ENCODE measurements at places on chromosomes 3 and 15.

DNA sequence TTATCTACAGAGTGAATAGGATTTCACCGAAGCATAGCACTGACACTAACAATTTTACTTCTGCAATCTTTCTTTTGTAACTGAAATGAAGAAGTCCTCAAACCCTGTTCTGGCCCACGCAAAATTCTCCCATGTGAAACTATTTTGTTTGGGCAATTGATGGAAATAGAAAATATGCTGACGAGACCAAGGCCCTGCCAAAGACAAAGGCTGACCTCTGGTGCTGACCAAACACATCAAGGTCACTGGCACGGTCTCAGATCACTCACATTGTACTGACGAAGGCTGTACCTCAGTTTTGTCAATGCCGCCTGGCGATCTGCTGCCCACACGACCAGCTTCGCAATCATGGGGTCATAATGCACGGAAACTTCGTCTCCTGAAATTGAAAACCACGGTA lies 58.4 kb upstream of the DCUN1D1 start:
- H3K4me1 ChIP-seq, result peaks cover 4% of the 10 kb centered on the region
- H3K4me3 ChIP-seq, result no peak overlapping the region
- DNase-seq, result no peak
- peaks cover 24% of the 10 kb centered on the region for H3K36me3 ChIP-seq
- no peaks in the 10 kb centered on the region for H3K27me3 ChIP-seq

- no peak for DNase-seq
- peaks cover 7% of the 10 kb centered on the region for H3K4me1 ChIP-seq
- no peak overlapping the region for H3K4me3 ChIP-seq
- peaks cover 3% of the 10 kb centered on the region for H3K27me3 ChIP-seq
- H3K27ac ChIP-seq, result no peak overlapping the region
Observed at GRCh38 chr3:52036829-52037228, 19.5 kb downstream of the DUSP7 start.

GRCh38 chr3:177752831-177753230 lies 555.5 kb upstream of the TBL1XR1 start:
- DNase-seq, result no peak
- peaks cover 2% of the 10 kb centered on the region for H3K27me3 ChIP-seq
- no peaks in the 10 kb centered on the region for H3K36me3 ChIP-seq
- H3K27ac ChIP-seq, result no peak overlapping the region

GRCh38 chr3:187804745-187805121 lies 59.5 kb upstream of the BCL6 start:
- H3K36me3 ChIP-seq, result no peaks in the 10 kb centered on the region
- no peak overlapping the region for H3K4me3 ChIP-seq
- no peaks in the 10 kb centered on the region for H3K4me1 ChIP-seq
- no peak for DNase-seq

DNA sequence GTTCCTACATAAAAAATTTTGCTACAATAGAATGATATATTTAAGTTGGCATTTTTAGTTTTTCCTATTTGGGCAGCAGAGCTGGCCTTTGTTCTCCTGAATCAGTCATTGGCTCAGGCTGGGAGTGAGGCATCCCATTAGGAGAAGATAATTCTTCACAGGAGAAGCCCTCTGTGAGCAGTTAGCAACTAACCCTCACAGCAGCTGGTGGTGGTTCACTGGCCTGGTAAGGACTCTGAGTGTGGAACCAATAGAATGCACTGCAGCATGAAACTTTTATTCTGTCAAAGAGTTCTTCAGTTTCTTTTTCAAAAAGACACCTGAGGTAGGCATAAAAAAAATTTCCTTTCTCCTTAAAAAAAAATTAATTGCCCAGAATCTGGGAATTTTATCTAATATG lies 562.6 kb downstream of the ZNF385D start:
- peaks cover 1% of the 10 kb centered on the region for H3K27me3 ChIP-seq
- no peaks in the 10 kb centered on the region for H3K36me3 ChIP-seq
- DNase-seq, result no peak
- no peak overlapping the region for H3K27ac ChIP-seq
- no peaks in the 10 kb centered on the region for H3K4me1 ChIP-seq
- no peak overlapping the region for H3K4me3 ChIP-seq

GRCh38 chr3:184289426-184289938 lies 9.6 kb upstream of the PSMD2 start:
- H3K4me1 ChIP-seq, result peaks cover 6% of the 10 kb centered on the region
- DNase-seq, result peak; percentile 71
- H3K27ac ChIP-seq, result no peak overlapping the region
- H3K4me3 ChIP-seq, result no peak overlapping the region
- no peaks in the 10 kb centered on the region for H3K36me3 ChIP-seq

DNA sequence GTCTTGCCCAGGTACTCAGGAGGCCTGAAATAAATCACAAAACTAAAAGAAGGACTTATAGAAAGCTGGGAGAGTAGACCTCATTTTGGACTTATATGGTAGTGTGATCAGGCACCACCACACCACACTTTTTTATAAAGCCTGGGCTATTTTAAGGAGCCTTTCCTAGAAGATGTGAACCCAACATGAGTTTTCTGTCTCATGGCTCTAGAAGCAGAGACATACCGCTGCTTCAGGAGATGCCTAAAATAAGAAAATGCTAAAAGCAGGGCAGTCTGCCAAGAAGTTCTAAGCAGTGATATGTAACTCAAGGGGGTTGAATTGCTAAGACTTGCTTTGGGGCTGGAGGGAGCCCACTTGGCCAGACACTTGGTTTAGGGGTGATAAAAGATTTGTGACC lies 49.6 kb downstream of the SUMF1 start:
- H3K27ac ChIP-seq, result no peak overlapping the region
- H3K4me3 ChIP-seq, result no peak overlapping the region
- no peaks in the 10 kb centered on the region for H3K36me3 ChIP-seq

DNA sequence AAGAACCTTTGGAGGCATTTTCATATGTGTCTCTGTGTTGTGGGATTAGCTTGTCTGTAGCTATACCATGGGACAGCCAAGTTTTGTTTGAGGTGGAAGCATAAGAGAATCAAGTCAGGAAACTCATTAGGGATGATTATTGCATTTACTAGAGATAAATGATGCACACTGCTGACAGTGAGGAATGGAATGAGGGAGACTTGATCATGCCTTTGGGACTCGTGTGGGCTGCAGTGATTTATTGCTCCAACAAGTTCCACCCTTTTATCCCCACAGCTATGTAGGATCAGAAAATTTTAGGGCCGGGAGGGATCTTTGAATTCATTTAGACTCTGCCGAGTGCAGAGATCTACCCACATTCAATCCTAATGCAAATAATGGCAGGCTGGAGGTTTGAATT lies 16.3 kb downstream of the ZNF385D start:
- no peak overlapping the region for H3K27ac ChIP-seq
- H3K4me1 ChIP-seq, result no peaks in the 10 kb centered on the region
- H3K36me3 ChIP-seq, result no peaks in the 10 kb centered on the region
- DNase-seq, result no peak
- H3K4me3 ChIP-seq, result no peak overlapping the region
- peaks cover 1% of the 10 kb centered on the region for H3K27me3 ChIP-seq

DNA sequence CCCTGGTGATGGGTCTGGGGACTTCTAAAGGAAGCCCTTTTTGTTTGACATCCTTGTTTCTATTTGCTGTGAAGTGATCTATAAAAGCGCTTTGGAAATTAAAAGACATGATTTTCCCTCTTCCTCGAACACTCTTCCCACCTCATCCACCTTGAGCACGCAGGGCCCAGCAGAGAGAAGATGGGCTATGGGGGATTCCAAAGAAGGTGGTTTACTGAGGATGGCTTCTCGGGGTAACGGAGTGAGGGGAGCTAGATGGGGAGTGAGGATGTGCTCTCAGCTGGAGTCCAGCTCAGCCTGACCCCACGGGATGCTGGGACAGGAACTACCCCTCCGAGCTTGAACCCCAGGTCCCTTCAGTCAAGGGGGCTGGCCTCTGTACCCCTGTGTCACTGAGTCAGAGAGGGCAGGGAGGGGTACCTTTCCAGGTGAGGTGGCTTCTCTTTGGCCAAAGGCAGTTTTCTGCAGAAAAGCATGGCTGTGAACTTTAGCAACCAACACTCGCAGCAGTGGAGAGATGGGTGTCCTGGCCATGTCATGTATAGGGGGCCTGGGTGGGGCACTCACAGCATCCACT lies 180.7 kb upstream of the SMAD3 start:
- H3K4me3 ChIP-seq, result no peak overlapping the region
- H3K36me3 ChIP-seq, result peaks cover 12% of the 10 kb centered on the region
- H3K27ac ChIP-seq, result no peak overlapping the region
- peaks cover 4% of the 10 kb centered on the region for H3K27me3 ChIP-seq
- H3K4me1 ChIP-seq, result peaks cover 5% of the 10 kb centered on the region
- DNase-seq, result no peak

DNA sequence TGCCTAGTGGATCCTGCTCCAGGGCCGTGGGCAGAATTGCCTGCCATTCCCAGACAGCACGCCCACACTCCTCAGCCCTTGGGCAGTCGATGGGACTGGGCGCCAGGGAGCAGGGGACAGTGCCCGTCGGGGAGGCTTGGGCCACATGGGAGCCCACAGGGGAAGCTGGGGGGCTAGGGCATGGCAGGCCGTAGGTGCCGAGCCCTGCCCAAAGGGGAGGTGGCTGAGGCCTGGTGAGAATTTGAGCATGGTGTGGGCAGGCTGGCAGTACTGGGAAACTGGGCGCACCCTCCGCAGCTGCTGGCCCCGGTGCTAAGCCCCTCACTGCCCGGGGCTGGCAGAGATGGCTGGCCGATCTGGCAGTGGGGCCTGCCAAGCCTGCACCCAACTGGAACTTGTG lies 1225.9 kb upstream of the EPHA6 start:
- DNase-seq, result no peak
- H3K4me1 ChIP-seq, result no peaks in the 10 kb centered on the region
- peaks cover 2% of the 10 kb centered on the region for H3K27me3 ChIP-seq
- no peaks in the 10 kb centered on the region for H3K36me3 ChIP-seq

- peaks cover 11% of the 10 kb centered on the region for H3K4me1 ChIP-seq
- DNase-seq, result no peak
- no peaks in the 10 kb centered on the region for H3K36me3 ChIP-seq
Observed at GRCh38 chr3:138440596-138440995, 6.2 kb downstream of the ESYT3 start.

- peaks cover 8% of the 10 kb centered on the region for H3K4me1 ChIP-seq
- H3K4me3 ChIP-seq, result no peak overlapping the region
- H3K27me3 ChIP-seq, result peaks cover 1% of the 10 kb centered on the region
- no peak overlapping the region for H3K27ac ChIP-seq
- DNase-seq, result no peak
Observed at GRCh38 chr3:40718681-40719080, 193.9 kb downstream of the ZNF621 start.

- H3K4me1 ChIP-seq, result no peaks in the 10 kb centered on the region
- no peak overlapping the region for H3K4me3 ChIP-seq
- H3K27me3 ChIP-seq, result no peaks in the 10 kb centered on the region
- H3K36me3 ChIP-seq, result no peaks in the 10 kb centered on the region
- DNase-seq, result no peak
Observed at GRCh38 chr15:40192942-40193341, 32.1 kb downstream of the BUB1B start.

GRCh38 chr15:63712828-63713520 lies 115.8 kb downstream of the FBXL22 start:
- peaks cover 12% of the 10 kb centered on the region for H3K36me3 ChIP-seq
- H3K4me3 ChIP-seq, result peak overlapping the region; percentile 53
- no peak overlapping the region for H3K27ac ChIP-seq

GRCh38 chr3:52176951-52177700 lies 20.8 kb upstream of the ALAS1 start:
- H3K36me3 ChIP-seq, result no peaks in the 10 kb centered on the region
- peaks cover 5% of the 10 kb centered on the region for H3K27me3 ChIP-seq
- no peak overlapping the region for H3K27ac ChIP-seq
- peak overlapping the region; percentile 68 for H3K4me3 ChIP-seq
- no peak for DNase-seq

GRCh38 chr15:75063338-75063737 lies 39.9 kb downstream of the PPCDC start:
- DNase-seq, result no peak
- H3K4me1 ChIP-seq, result peaks cover 17% of the 10 kb centered on the region
- no peak overlapping the region for H3K4me3 ChIP-seq
- H3K27me3 ChIP-seq, result peaks cover 12% of the 10 kb centered on the region

- no peak overlapping the region for H3K27ac ChIP-seq
- peaks cover 32% of the 10 kb centered on the region for H3K36me3 ChIP-seq
- no peak for DNase-seq
- H3K4me3 ChIP-seq, result no peak overlapping the region
Observed at GRCh38 chr3:186067360-186068242, 41.3 kb downstream of the ETV5 start.

- H3K27me3 ChIP-seq, result peaks cover 8% of the 10 kb centered on the region
- no peak for DNase-seq
- H3K27ac ChIP-seq, result no peak overlapping the region
- H3K4me3 ChIP-seq, result no peak overlapping the region
- H3K4me1 ChIP-seq, result peaks cover 35% of the 10 kb centered on the region
Observed at GRCh38 chr3:66428733-66429132, 72.1 kb downstream of the LRIG1 start.

GRCh38 chr15:70569714-70570231 lies 193.6 kb downstream of the UACA start:
- no peak for DNase-seq
- H3K4me1 ChIP-seq, result peaks cover 7% of the 10 kb centered on the region
- no peak overlapping the region for H3K4me3 ChIP-seq
- H3K27ac ChIP-seq, result no peak overlapping the region

DNA sequence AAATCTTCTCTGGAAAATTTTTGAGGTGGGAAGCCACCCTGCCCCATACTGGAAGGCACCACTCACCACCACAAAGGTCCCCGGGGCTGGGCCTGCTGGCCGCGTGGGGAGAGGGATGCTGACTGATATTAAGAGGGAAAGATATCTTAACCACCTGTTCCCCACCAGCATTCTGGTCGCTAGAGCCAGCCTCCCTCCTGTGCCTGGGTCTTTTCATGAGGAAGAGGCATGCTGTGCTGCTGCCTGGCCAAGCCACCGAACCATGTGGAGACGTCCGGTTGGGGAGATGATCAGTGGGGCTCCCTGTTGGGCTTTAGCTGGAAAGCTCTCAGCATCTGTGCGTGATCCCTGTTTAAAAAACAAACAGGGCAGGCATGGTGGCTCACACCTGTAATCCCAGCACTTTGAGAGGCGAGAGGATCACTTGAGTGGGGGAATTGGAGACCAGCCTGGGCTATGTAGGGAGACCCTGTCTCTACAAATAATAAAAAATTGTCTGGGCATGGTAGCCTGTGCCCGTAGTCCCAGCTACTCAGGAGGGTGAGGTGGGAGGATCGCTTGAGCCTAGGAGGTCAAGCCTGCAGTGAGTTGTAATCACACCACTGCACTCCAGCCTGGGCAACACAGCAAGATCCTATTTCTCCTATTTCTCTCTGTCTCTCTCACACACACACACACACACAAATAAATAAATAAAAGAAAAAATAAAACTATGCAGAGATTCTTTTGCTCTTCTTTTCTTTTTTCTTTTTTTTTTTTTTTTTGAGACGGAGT lies 1.0 kb downstream of the KLHL18 start:
- peaks cover 19% of the 10 kb centered on the region for H3K27me3 ChIP-seq
- peaks cover 24% of the 10 kb centered on the region for H3K4me1 ChIP-seq
- no peak for DNase-seq
- H3K36me3 ChIP-seq, result peaks cover 3% of the 10 kb centered on the region
- H3K27ac ChIP-seq, result peak overlapping the region; percentile 100

DNA sequence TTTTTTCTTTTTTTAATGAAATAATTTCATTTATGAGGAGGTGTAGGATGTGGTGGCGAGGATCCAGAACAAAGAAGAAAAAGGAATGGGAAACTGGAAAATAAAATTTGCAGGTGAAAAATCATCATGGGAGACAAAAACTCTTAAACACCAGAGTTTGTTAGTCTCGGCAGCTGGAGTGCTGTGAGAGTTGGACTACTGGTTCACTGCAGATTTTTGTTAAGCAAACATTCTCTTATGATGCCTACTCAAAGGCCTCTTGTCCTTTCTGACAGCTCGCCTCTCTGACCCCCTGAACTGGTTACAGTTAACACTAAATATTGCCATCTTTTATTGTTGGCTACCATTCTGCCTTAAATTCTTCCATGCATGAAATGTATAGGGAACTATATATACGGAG lies 152.4 kb upstream of the DPH6 start:
- DNase-seq, result no peak
- peaks cover 44% of the 10 kb centered on the region for H3K4me1 ChIP-seq
- H3K27ac ChIP-seq, result no peak overlapping the region
- H3K36me3 ChIP-seq, result no peaks in the 10 kb centered on the region

All from endothelial cell (in vitro differentiated cells).